ENCODE measurements at places on chromosomes 12 and 14.
A peak's percentile ranks its signal among the peaks of the same experiment; 100 is the strongest.

DNA sequence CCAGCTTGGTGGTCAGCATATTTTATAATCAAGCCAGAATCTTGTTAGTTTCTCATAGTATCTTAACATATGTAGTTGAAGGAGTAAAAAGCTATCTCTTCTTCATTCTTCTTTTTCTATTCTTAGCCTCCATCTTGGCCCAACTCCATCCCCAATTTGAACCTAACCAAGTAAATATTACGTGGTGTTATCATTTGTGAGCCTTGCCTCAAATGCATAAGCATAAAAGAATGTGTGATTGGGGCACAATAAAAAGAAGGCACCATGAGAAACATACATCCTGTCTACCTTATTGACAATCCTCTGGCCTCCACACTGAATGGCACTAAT lies 181.4 kb upstream of the BMP4 start:
- DNase-seq, result no peak

DNA sequence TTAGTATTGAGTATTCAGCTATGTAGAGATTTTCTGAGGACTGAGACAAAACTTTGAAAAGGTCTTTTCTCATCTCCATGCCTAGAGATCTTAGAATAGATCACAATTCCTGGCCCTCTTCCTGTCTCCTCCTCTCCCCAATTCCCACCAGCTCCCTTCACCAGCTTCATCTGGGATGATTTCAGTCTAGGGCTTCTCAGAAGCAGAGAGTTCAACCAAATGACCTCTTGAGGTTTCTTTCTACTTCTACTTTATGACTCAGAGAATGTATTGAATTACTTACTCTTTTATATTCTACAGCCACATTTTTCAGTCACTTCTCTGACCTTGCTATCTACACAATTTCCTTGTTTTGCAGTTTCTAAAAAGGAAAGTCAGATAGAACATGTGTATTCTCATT lies 19.4 kb upstream of the SNX6 start:
- peak; percentile 81 for DNase-seq

DNA sequence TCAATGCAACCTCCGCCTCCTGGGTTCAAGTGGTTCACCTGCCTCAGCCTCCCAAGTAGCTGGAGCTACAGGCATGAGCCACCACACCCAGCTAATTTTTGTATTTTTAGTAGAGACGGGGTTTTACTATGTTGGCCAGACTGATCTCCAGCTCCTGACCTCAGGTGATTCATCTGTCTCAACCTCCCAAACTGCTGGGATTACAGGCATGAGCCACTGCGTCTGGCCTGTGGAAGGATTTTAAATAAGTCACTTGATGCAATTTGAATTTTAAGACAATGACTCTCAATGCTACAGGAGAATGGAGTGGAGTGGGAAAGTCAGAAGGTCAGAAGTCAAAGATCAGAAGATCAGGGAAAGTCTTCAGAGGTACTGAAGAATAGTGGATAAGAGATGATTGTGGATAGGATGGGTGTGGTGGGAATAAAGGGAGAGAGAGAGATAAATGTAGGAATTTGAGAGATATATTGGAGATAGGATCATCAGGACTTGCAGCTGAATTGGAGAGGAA lies 15.4 kb downstream of the TMEM52B start:
- DNase-seq, result no peak

GRCh38 chr14:26549571-26549970 lies 48.3 kb downstream of the NOVA1 start:
- no peak for DNase-seq

DNA sequence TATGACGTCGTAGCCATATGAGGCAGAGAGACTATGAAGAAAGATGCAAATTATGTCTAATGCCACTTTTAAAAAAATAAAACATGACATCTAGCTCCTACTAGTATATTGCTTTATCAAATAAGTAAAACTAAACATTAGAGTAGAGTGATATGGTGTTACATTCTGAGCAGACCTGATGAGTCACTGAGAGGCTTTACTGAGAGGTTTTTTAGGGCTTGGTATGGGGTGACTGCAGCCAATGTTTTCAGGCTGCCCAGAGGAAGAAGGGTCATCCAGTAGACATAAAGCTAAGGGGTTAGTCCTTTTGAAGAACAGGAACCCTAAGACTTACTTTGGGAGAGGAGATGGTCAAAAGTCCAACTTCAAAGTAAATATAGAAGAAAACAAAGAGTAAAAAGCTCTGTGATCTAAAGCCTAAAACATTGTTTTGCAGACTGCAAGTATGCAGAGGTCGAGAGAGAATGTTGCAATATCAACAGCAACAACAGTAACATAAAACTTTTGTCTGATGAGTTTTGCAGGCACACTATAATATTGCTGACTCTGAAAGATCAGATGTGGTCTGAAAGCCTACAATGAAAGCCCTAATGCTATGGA lies 774.7 kb downstream of the TMTC2 start:
- DNase-seq, result no peak

GRCh38 chr12:93582351-93582750 lies 9.9 kb downstream of the SOCS2 start:
- no peak for DNase-seq

GRCh38 chr12:49066120-49066519 lies 3.7 kb downstream of the RHEBL1 start:
- no peak for DNase-seq

- no peak for DNase-seq
Measured at GRCh38 chr14:81633496-81633895, 99.8 kb upstream of the SEL1L start.

- no peak for DNase-seq
Measured at GRCh38 chr14:42421377-42422078, 814.9 kb downstream of the LRFN5 start.

GRCh38 chr14:62304257-62304656 lies 542.0 kb downstream of the SNAPC1 start:
- no peak for DNase-seq

DNA sequence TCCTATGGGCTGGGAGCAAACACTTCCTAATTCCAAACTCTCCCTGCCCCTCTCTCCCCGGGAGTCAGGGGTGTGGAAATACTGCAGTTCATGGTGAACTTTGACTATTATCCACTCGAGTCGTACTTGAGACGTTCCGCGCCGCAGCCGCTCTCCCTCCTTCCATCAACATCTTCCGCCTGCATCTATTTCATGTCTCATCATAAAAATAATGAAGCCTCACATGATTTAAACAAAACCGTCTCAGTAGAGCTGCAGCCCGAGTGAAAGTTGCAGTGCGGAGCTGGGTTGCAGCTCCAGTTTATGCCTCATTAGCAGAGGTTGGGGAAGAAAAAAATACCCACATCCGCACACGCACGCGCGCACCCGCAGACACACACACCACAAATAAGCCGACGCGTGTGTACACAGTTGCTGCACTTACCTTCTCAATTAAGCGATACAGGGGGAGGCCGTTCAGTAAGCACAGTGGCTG lies 283 bp downstream of the LMO3 start:
- no peak for DNase-seq

DNA sequence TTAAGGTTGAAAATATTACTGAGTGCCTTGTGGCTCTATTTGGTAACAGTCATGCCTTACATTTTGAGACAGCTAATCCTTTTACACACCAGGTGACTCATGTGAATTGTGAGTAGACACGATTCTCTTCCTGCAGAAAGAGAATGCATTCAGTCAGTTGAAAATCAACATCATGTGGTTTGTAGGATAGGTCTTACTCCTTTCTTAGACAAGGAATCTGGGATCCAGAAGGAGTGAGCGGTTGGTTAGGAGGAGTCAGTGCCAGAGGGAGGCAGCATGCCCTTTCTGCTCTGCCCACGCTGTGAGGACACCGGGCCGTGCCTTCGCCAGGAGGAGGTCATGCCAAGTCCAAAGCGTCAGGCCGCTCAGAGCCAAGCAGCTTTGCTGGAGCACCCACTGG lies 47.6 kb downstream of the TRAF3 start:
- no peak for DNase-seq

DNA sequence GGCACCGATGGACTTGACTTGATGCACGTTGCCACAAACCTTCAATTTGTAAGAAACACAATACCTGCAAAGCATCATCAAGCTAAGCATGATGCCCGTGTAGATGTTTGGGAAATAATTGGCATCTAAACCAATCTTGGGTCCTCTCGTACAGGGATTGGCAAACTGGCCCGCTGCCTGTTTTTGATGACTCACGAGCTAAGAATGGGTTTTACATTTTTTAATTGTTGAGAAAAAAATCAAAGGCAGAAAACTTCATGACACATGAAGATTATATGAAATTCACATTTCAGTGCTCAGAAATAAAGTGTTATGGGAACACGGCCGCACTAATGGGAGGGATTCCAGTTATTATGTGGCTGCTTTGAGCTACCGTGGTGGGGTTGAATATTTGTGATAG lies 10.9 kb downstream of the MTA1 start:
- no peak for DNase-seq

GRCh38 chr14:90658541-90658967 lies 157.7 kb downstream of the TTC7B start:
- no peak for DNase-seq

GRCh38 chr12:54606556-54606955 lies 18.1 kb upstream of the PPP1R1A start:
- no peak for DNase-seq

GRCh38 chr12:94244165-94245133 lies 96.1 kb downstream of the PLXNC1 start:
- no peak for DNase-seq

GRCh38 chr12:63849106-63849620 lies 4.7 kb downstream of the SRGAP1 start:
- no peak for DNase-seq

DNA sequence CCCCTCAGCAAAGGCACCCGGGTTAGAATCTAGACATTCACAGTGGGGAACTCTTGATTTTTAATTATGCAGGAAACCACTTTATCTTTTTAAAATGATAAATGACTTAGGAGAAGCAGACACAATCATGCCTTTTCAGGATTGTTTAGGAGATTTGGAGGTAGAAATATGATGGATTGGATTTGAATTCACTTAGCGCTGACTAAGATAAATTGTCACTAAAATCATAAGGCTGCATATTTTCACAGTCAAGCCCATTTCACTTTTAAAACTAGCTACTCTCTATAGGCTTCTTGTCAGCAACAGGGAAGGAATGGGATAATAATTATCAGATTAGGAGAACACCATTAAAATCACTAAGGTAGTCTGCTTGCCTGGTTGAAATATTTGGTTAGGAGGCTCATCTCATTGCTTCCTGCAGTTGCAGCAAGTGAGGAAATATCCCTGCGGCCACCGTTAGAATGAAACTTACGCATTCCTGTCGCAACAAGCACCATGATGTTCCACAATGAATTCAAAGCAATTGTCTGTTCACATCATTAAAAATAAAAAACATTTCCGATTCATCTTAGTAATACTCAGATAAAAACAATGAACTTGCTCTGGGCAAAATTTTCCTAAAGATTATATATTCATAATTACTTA lies 31.9 kb downstream of the DACT1 start:
- DNase-seq, result no peak

- DNase-seq, result no peak
Measured at GRCh38 chr14:104264495-104265265, 126.3 kb downstream of the KIF26A start.

DNA sequence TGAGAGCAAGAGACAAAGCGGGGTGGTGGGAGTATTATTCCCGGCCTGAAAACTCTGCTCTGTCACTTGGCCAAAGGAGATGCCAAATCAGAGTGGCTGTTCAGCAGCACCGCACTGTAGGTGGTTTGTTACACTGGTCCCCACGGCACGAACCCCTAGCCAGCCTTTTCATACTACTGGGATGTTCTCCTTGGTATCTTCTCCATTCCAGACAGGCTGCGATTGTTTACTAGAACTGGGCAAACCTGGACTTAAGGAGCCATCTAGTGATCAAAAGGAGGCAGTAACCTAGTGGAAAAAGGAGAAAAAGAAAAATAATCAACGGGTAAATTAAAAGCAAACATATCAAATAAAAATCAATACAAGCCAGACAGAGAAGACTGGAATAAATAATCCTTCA lies 58.9 kb upstream of the TMTC2 start:
- DNase-seq, result no peak

- DNase-seq, result no peak
Measured at GRCh38 chr12:26101350-26101734, 23.5 kb downstream of the BHLHE41 start.

GRCh38 chr12:91264178-91264577 lies 81.6 kb upstream of the DCN start:
- no peak for DNase-seq

- DNase-seq, result no peak
Measured at GRCh38 chr12:90299666-90300065, 591.0 kb upstream of the ATP2B1 start.

GRCh38 chr14:51295646-51296263 lies 55.7 kb downstream of the TMX1 start:
- no peak for DNase-seq

DNA sequence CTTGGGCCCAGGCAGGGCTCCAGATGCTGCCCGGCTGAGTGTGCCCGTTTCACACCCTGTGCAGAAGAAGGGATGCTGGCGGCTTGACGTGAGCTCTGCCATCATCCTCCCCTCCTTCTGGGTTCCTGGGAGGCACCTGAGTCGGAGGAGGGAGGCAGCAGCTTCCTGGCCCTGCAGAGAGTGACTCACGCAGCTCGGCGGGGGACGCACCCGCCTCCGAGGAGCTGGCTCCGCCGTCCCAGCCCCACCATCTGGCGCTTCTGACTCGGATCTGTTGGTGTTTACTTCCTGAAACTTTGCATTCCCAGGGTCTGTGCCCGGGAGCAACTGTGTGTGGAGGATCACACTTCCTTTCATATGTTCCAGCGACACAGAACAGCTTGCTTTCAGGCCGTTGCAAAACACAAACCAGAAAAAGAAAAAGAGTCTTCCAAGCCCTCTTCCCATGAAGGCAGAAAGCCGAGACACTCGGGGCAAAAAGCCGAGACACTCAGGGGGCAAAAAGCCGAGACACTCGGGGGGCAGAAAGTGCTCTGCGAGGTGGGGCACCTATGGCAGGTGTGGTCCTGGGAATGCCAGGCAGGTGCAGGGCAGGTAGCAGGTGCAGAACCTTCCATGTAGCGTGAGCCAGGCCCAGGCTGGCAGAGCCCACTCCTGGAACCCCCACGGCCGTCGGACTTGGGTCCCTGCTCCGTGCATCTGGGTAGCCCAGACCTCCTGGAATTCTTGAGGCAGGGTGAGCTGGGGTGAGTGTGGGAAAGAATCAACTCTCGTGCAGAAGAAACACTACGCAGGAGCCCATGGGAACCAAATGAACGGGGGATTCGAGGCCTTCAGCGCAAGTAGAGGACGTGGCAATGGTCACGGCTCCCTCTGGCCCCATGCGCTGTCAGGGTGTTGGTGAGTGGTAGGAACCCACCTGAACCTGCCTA lies 27.6 kb upstream of the GALNT9 start:
- no peak for DNase-seq

DNA sequence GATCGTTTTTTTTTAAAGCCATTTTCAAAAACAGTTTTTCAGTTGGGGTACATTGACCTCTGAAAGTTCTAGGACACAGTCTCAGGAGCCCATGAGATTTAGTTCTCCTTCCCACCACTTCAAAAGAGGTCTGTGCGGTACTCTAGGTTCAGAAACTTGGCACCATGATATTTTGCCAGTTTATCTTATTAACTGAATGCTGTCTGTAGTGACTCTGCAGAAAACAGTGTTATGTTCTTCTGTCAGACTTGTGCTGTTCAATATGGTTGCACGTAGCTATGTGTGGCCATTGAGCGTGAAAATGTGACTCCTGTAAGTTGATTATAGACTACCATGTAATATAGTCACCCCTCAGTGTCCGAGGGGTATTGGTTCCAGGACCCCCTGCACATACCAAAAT lies 35.9 kb downstream of the CRADD start:
- no peak for DNase-seq

- no peak for DNase-seq
Measured at GRCh38 chr12:51921017-51921725, 13.9 kb downstream of the ACVRL1 start.

- no peak for DNase-seq
Measured at GRCh38 chr12:85996280-85996679, 122.2 kb downstream of the NTS start.
